ENCODE measurements at places on chromosomes 4 and X.

DNA sequence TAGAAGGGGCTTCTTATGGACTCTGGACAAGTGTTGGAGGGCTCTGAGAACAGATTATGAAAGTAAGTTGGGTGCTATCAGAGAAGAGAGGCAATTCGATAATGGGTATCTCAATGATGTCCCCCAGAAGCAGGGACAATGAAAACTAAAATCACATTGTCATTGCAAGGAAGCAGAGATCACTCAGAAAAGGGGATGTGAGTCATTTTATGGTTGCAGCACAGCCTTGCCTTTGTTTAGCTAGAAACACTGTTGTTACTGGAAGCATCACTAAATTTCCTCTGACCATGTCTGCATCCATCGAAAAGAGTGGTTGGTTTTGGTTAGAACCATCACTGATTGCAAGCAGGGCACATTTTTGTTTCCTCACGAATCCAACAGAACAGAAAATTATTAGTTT is 246.8 kb upstream of the NWD2 start:
- DNase-seq = no peak

- DNase-seq = no peak
These were observed 67.8 kb downstream of the ZNF674 start for GRCh38 chrX:46477435-46477834.

- no peak for DNase-seq
These were observed 651.3 kb downstream of the TECRL start for GRCh38 chr4:63757929-63758328.

- no peak for DNase-seq
These were observed 204.1 kb downstream of the NR3C2 start for GRCh38 chr4:148238086-148238485.

DNA sequence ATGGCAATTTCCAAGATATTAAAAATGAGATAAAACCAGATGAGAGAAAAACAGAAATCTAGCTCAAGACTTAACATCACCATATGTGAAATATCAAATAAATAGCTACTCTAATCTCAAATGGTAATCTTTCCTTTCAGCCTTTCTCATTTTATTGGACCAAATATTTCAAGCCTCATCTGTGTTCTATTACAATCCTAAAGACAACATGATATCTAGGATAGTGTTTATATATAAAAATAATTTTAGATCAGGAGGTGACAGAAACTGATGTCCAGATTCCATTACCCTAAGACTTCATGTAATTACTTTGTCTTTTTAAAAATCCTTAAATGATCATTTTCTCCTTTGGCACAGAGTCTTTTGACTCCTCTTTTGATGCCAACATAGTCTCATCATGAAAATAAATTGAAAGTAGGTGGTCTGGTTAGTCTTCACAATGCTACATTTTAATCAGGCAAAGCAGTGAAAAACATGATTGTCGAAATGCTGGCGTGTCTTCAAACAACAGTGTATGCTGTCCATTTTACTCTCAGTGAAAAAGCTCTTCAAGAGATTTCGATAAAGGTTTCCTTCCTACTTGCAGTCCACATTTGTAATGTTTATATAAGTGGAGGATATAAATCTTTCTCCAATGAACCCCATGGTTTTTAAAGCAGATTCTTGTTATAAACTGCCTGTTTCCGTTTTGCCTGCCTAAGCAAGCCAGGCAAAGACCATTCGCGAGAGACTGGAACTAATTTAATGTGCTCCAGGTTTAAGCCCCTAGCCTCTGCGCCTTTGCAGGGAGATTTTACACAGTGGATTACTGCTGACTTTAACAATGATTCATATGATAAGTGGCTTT is 169.8 kb downstream of the SCFD2 start:
- DNase-seq = no peak

DNA sequence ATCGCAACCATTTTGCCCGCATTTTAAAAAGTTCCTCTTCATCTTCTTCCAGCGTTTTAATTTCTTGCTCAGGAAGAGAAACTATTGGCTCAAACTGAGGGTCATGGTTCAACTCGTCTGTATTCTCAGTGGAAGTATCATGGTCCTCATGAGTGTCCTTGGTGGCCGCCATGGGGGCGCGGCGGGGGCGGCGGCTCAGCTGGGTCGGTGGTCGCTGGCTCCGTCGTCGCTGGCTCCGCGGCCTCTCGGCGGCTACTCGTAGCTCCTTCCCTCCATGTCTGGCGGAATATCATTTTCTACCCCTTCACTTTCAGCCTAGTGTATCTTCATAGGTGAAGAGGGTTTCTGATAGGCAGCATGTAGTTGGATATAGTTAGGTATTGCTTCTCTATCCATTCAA is 492.0 kb upstream of the MAGEB18 start:
- no peak for DNase-seq

DNA sequence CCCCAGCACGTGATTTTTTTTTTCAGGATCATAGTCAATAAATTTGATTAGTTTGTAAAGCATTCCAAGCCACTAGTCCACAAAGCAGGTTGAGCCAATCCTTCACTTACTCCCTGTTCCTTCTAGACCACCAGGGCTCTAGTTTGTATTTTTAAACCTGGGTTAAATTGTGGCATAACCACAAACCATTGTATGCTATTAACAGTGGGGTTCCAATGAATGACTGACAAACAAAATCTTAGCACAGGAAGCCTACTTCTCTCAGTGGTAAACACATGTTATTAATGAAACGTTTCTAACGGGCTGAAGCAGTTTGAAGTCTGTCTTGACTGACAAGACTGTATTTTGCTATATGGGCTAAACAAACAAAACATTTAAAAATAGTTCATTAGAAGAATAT is 48.6 kb upstream of the GYPA start:
- no peak for DNase-seq

DNA sequence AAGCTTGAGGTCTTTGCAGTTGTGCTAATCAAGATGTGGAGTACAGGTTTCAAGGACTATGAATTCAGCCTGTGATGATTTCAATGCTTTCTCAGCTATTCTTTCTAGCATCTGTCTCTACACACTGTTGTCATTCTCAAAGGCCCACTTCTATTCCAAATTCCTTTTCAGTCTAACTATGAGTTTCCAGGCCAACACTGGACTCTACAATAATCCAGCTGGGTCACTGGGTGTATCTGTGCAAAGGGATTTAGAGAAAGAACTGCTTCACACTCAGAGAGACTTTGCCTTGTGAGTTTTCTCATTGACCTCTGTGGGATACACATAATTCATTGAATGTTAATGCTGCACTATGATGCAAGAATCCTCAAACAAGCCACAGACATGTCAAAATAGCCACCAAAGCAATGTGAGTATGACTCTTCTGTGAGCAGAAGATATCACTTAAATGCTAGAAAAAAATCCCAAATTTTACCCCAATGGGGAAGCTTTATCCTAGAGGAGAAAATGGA is 171.8 kb upstream of the CLNK start:
- no peak for DNase-seq

DNA sequence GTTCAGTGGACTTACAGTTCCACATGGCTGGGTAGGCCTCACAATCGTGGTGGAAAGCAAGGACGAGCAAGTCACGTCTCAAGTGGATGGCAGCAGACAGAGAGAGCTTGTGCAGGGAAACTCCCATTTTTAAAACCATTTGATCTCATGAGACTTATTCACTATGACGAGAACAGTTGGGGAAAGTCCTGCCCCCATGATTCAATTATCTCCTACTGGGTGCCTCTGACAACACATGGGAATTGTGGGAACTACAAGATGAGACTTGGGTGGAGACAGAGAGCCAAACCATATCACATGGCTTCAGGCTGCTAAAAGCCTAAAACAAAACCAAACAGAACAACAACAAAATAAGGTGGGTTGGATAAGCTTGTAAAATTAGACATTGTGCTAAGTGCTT is 194.4 kb upstream of the CPEB2 start:
- no peak for DNase-seq

DNA sequence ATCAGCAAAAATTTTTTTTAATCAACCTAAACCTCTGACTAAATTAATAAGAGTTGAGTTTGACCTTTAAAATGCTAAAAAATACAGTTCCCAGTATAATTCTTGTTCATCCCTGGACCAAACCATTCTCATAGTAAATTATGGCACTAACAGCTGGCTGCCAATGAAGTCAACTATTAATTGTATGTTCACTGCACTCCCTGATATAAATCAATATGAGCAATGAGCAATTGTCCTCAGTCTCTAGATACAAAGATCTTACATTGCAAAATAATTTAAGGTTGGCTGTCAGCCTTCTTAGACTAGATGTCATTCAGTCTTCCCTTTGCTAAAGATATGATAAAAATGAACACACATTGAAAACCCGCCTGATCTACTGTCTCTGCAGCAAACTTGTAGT is 39.3 kb downstream of the NKX6-1 start:
- DNase-seq = no peak
